Transverse colon (tissue), 4 donors: ENCODE measurements at places on chromosomes 12 and 14.
A peak's percentile ranks its signal among the peaks of the same experiment; 100 is the strongest.

DNA sequence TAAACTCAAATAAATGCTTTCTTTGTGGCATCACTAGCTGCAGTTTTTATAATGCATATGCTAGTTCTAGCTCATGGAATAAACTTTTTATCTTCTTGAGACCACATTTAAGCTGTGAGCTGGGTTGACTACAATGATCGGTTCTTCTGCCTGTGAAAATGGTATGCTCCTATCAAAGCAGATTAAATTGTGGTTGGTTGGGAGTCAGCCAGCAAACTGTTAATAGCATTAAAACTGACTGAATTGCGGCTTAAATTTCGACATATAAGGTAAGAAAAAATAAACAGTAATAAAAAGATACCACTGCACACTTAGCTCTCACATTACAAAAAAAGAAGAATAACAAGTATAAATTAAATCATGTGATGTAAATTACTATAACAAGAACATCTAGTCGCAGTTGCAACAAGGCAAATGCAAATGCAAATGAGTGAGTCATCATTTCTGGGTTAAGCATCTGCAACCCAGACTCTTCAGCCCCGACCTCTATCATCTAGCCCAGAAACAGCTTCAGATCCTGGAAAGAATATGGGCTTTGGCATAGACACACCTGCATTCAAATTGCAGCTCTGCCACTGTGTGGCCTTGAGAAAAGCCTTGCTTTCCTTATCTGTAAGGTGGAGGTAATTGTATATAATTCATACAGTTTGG is 19.8 kb upstream of the DHRS7 start:
- no peak for DNase-seq

DNA sequence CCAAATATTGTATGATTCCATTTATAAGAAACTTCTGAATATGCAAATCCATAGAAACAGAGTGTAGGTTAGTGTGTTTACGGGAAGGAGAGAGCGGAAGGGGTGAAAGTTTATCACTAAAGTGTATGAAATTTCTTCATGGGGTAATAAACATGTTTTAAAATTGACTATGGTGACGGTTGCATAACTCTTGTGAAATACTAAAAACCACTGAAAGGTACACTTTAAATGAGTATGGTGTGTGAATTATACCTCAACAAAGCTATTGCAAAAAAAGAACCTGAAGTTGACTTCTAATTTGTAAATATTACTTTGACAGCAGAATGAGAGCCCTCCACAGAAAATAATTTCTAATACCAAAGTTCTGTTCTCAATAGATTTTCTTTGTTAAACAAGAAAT is 47.1 kb downstream of the ATG2B start:
- no peak for DNase-seq

GRCh38 chr14:67618617-67619063 is 1.1 kb upstream of the ARG2 start:
- no peak for DNase-seq

GRCh38 chr12:120445911-120446843 is at the start of the genes GATC and TRIAP1:
Gene GATC (plus strand): TSS chr12:120446444. CDS start chr12:120446481, 37 bp downstream.
Gene TRIAP1 (minus strand): TSS chr12:120446384. CDS start chr12:120446372, 12 bp downstream.
- peak; percentile 87 for DNase-seq

DNA sequence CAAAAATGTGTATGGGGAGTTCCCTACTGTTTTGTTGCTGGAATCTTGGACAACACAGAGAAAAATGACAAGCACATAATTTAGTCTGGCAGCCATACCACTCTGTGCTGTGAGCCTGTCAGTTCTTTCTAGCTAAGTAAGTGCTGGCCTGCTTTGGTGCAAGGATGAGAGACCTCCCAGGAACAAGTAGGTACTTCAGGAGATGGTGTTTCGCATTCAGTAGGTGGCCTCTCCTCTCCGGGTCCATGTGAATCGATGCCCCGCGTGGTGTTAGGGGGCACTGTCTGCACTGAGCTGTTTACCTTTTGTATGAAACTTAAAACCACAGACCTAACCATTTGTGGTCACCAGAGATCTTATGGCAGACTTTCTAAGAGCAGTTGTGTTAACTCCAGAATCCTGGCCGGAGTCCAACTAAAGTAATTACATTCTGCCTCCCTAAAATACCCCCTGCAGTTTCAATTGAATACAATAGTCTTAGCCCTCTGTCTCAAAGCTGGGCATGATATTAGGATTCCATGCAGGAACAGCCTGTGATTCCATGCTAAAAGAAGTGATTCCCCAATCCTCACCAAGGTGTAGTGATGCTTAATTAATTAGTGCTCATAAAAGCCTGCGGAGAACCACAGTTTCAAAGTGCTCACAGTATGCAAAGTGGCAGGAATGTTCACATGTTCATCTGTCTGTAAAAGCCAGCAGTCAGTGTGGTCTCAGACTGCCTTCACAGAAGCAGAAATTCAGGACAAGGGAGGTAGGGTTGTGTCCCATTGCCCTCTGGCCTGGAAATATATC is 64.2 kb downstream of the LLPH start:
- DNase-seq: no peak

GRCh38 chr12:40208707-40209446 is 15.9 kb upstream of the LRRK2 start:
- DNase-seq: peak; percentile 9

GRCh38 chr12:41924111-41924510 is 220.6 kb downstream of the GXYLT1 start:
- DNase-seq: no peak

GRCh38 chr14:65344011-65344410 is 68.5 kb upstream of the FUT8 start:
- DNase-seq: no peak

- DNase-seq: no peak
These were observed 25.4 kb downstream of the CLSTN3 start for GRCh38 chr12:7155471-7156034.

DNA sequence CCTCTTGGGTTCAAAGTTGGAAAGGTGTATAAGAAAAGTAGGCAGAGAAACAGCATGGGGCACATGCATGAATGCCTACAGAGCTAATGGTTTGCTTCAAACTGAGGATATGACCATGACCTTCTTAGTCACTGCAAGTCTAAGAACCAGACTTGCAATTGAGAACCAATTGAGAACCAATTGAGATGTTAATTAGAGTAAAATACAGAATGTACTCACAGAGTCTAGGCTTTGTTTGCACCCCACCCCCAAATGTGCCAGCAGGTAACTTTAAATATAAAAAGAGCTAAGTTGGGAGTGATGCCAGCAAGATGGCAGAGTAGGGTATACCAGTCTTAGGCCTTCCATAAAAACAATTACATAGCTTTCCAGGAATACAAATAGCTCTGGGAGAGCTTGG is 227.3 kb upstream of the ALG10 start:
- no peak for DNase-seq

GRCh38 chr14:50906326-50907065 is 34.6 kb downstream of the ABHD12B start:
- no peak for DNase-seq

DNA sequence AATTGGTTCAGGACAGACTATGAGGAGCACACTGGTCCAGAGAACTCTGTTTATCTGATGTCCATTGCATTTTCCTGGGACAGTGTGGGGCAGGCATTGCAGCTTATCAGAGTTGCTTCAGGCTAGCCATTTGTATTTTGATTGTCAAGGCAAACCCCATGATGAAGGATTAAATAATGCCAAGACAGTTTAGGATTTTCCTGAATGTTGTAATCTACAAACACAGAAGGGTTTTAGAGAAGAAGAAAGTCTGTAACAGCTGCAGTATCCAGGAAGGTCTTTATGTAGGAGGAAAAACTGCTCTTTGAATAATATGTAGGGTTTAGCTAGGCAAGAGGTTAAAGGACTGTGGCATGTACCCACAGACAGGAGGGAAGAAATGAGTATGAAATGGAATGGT is 32.2 kb upstream of the UNC79 start:
- DNase-seq: no peak

- DNase-seq: no peak
These were observed 584.6 kb downstream of the ALG10 start for GRCh38 chr12:34606749-34607519.

DNA sequence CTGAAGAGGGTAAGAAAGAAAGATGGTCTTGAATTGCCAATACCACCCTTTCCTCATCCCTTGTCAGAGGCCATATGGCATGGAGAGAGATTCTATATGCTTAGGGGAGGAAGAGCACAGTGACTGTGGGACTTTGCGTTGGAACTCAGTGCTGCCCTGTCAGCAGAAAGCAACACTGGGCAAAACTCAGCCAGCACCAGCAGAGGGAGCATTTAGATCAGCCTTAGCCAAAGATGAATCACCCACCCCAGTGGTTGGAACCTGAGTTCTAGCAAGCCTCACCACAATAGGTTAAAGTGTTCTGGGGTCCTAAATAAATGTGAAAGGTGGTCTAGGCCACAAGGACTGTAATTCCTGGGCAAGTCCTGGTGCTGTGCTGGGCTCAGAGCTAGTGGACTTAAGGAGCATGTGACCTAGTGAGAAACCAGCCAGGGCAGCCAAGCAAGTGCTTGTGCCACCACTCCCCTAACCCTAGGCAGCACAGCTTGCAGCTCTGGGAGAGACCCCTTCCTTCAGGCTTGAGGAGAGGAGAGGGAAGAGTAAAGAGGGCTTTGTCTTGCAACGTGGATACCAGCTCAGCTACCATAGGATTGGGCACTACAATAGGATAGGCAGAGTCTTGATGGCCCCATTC is 11.4 kb upstream of the BCAT1 start:
- DNase-seq: peak; percentile 20

- no peak for DNase-seq
These were observed 37.4 kb upstream of the PSMA6 start for GRCh38 chr14:35254736-35255135.

DNA sequence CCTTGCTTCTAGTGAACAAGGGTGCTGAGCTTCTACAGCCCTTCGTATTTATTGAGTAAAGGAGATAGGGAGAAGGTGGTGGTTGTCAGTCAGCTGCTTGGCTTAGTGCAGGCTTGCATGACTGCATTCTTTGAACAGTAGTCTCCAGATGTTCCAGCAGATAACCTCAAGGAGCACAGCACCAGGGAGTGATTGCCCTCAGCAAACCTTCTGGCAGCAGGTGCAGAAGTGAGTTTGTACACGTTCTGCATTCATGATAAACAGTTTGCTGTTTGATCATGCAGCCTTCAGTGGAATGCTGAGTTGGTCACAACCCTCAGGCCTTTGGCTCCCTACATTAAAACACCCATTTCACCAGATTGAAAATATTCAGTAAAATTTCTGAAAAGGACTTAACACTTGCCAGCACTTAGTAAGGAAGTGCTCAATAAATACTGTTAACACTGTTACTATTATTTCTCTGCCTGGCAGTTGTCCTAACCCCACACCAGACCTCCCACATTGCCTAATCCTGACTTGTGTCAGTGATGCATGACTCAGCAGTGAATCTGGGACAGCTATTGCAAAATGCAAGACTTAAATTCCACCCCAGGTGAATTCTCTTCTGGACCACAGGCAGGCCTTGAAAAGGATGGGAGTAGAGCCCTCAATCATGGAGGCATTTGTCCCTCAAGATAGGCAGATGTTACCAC is 18.9 kb upstream of the CARMIL3 start:
- no peak for DNase-seq

- no peak for DNase-seq
These were observed 37.7 kb downstream of the SYNE2 start for GRCh38 chr14:63890553-63890952.

DNA sequence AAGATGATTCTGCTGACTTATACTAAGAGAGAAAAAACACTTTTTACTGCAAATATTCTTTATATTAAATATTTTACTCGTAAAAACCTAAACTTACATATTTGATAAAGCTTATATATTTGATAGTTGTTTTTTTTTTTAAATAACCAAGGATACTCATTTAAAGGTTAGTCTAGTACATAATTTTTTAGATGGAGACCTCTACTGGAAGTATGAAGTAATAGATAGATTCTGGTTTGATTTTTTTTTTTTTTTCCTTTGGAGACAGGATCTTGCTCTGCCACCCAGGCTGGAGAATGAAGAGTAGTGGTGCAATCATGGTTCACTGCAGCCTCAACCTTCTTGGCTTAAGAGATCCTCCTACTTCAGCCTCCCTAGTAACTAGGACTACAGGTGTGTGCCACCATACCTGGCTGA is 16.4 kb downstream of the ARID2 start:
- DNase-seq: no peak

GRCh38 chr14:87252103-87252502 is 740.9 kb downstream of the GALC start:
- DNase-seq: no peak

GRCh38 chr14:40340708-40341107 is 908.5 kb upstream of the FBXO33 start:
- DNase-seq: no peak

DNA sequence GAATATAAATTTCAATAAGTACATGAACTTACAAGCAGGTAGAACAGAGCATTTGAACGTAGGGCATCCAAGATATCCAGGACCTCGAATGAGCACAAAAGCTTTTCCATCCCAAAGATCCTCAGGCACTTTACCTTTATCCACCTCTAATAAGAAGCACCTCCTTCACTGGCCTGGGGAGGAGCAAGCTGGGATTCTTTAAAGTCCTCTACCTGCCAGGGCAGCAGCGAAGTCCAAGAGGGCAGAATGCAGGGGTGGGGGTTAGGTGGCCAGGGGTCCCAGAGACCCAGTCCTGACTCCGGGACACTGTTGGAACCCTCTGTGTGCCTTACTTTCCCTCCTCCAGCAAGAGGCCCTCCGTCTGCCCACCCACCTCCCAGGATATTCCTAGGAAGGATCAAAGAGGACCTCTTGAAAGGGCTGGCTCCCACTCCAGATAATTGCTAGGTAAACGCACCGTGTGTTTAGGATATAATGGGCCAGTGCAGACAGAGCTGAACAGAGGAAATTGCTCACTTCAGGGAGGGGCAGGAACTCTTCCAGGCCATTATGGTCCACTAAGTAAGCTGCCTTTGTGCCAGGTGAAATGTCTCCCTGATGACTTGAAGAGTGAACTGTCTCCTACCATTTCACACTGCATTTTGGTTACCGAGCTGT is 68.1 kb downstream of the TTC9 start:
- no peak for DNase-seq

- DNase-seq: no peak
These were observed 161.2 kb downstream of the TMTC3 start for GRCh38 chr12:88303335-88303734.

- no peak for DNase-seq
These were observed 8.5 kb downstream of the IRAK3 start for GRCh38 chr12:66197495-66197921.

GRCh38 chr12:25725470-25725869 is 172.4 kb upstream of the LMNTD1 start:
- DNase-seq: no peak

DNA sequence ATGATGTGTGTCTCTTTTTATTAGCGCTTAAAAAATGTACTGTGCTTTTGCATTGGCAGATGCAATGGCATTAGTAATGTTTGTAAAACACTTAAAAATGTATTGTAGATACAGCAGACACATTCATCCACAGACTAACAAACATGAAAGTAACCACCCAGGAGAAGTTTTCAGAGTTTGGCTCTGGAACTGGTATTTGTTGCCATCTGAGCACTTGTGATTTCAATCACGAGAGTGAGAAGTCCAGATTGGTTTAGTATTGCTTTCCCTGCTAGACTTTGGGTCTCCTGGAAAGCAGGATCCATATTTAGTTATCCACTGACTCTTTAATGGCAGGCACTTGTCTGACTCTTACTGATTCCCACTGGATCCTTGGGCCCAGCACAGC is 13.2 kb downstream of the RASSF8 start:
- no peak for DNase-seq
